ENCODE measurements at places on chromosomes 5 and 9.

GRCh38 chr9:14389146-14389545 lies 75.2 kb upstream of the NFIB start:
- DNase-seq: no peak

- no peak for DNase-seq
Measured at GRCh38 chr5:97909541-97909940, 726.5 kb upstream of the RIOK2 start.

DNA sequence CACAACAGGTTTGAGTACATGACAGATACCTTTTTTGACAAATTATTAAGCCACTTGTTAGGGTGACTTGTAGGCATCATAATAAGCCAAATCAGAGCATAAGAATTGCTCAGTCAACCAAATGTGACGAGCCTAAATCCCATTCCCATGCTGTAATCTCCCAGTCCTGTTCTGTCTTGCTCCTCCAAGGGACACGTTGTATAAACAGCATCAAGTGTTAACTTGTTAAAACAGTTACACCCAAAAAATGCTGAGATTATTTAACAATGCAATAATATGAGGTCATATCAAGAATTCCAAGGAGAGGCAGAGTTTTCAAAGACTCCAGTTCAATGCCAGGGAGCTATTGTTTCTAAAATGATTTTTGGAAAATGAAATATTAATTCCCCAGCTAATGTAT lies 76.2 kb downstream of the SH3TC2 start:
- DNase-seq: no peak

GRCh38 chr9:113941526-113941925 lies 65.4 kb downstream of the ZNF618 start:
- DNase-seq: no peak

DNA sequence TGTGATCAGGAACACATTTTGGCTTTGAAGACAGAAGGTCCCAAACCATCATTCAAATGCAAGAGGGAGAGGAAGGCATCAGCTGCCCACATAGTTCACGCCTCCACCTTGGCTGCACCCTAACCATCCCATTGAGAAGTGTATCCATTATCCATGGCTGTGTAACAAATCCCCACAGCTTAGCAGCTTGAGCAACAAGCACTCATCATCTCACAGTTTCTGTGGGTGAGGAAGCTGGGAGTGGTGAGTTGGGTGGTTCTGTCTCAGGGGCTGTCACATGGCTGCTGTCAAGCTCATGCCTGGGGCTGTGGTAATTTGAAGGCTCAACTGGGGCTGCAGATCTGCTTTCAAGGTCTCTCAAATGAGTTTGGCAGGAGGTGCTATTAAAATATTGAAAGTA lies 23.0 kb upstream of the CEP72 start:
- no peak for DNase-seq

DNA sequence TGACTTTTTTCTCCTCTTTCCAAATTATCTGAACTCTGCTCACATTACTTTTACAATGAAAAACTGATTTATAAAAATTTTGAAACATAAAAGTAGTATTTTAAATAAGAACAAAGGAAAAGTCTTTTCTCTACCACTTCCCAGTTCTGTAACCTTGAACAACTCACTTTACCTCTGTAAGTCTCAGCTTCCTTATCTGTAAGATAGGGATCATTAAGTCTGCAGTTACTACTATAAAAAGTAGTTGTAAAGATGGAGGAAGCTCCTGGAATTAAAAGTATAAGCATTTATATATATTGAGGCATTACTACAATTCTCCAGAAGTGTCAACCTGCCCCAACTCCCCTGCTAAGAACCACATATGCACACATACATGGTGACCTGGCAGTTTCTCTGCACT lies 88.0 kb downstream of the TTC39B start:
- DNase-seq: no peak

GRCh38 chr9:120161776-120162175 lies 418.2 kb downstream of the CDK5RAP2 start:
- no peak for DNase-seq

DNA sequence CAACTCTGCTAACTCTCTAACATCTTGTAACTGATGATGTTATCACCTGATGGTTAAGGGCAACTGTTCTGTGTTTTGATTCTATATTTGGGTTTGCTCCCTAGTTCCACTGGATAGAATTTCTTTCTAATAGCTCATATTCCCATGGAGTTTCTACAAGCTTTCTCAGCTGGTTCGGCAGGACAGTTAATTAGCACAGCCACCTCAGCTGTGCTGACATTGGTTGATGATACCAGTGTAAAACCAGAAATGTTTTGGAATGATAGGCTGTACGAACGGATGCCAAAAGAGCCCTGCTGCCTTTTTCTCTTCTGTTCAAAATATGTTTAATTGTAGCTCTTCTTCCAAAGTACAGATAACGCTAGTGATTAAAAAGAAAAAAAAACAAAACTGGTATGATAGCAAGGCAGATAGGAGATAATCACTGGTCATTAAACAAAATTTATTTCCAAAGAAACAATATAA lies 440.5 kb upstream of the ZNF608 start:
- DNase-seq: no peak

DNA sequence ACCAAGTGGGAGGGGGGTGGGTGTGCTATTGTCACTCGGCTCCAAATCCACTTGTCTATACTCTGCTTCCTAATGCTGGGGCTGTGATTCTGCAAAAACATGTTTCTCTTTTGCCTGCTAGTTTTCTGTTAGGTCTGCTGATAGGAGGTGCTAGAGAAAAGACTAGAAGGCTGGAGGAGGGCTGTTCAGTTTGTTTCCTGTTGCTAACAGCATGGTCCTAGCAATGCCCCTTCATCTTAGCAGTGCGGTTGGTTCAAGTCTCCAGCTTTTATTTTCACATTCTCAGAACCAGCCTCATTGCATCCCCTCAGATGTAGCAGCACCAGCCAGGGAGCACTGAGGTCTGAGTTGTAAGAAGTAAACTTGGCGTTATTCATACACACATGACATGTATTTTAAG lies 310.2 kb downstream of the YTHDC2 start:
- DNase-seq: no peak

- DNase-seq: no peak
Measured at GRCh38 chr5:172035049-172035448, 28.6 kb upstream of the FBXW11 start.

DNA sequence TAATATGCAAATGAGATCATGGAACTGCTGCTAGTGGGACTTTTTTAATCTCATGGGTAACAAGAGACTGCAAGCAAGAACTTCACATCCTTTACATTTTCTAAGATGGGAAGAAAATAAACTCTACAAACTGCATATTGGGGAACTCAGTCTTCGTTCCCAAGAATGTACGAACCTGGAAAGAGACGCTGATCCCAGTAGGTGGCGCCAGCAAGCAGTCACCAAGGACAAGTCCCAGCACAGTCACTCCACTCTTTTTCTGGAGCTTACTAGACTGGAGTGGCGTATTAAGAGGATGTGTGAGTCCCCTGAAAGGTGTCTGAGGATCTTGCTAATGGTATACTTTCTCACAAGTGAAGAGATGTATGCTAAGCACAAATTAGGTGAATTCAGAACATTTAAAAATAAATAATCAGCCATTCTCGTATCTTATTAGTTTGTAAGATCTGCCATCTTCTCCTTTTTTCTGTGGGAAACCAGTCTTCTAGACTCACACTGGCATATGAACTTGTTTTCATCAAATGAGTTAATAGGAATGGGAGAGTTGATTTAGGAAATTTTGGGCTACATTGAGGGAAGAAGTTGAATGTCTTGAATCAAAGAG lies 16.0 kb upstream of the PUM3 start:
- DNase-seq: peak; percentile 39

- DNase-seq: no peak
Measured at GRCh38 chr5:79692596-79692995, 3.0 kb downstream of the CMYA5 start.

DNA sequence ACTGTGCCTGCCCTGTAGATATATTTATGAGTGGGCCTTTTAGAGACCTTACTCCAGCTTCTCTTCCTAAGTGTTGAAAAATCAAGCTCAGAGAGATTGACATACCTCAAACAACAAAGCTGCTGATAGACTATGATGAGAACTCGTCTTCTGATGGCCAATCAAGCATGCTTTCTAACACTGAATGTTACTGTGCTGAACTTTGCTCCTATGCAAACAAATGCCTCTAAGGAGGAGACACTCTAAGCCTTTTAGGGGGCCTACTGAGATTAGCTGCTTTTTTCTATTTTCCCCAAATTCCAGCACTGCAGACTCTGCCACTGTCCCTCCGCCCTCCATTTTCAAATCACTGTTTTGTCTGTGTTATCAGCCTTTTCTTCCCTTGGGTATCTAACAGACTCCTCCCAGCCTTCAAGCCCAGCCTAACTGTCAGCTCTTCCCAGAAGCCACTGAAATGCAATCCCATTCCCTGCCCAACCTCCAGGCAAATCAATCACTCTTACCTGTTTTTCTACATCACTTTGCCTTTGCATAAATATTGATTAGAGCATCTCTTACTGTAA lies 39.5 kb downstream of the TXNDC8 start:
- no peak for DNase-seq

DNA sequence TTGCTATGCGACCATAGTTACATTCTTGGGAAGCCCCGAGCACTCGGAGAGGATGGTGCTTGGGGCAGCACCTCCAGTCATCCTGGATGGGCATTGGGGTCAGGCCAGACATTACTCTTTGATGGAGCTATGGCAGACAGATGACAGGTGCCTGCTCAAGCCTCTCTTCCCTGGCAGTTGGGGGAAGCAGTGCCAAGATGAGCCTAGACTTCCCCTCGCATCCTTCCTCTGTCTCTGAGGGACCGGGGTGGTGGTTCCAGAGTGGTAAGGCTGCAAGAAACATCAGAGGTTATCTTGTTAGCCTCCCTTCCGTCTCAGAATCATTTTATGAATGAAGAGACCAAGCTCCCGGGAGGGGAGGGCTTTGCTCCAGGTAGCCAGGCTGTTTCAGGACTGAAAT lies 2.8 kb upstream of the HMCN2 start:
- DNase-seq: no peak

DNA sequence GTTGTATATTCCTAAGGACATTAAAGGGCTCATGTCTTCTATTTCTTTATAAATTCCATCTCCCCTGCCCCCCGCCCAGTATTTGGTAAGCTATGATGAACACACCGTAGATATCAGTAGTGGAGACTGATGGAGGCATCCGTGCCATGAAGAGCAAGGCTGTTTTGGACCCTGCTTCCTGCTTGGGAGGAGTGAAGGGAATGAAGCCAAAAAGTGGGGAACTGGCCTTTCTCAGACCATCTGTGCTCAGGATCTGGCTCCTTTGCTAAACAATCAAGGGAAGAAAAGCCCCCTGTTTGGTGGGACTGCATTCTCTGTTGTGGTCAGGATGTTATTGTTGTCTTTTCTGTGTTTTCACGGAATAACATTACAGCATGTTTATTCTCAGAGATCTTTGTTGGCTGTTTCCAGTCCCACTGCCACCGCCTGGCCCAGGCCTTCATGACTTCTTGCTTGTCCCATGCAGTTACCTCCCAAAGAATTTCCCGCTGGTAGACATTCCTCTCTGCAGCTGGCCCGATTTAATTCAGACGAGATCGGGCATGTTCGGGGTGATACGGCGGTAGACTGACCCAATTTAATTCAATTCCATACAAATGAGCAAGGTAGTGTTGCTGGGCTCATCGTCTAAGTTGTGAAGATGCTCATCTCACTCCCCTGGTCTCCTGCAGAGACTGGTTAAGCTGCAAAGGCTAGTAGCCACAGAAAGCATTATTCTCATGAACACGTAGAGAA lies 31.4 kb upstream of the ANKH start:
- no peak for DNase-seq

DNA sequence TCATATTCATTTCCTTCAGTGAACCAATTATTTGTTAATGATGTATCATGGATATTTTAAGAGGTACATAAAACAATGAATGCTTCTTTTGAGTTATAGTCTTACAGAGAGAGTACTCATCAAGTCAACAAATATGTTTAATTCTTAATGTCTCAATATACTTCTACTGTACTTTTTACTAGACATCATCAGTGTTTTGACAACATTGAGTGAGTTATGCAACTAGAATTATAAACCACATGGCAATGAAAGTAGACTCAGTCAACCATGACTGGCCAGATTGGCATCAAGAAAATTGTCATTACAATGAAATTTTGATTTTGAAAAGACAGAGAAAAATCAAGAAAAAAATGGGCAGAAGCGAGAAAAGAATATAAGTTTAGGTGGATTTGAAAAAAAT lies 1248.1 kb upstream of the CDH18 start:
- no peak for DNase-seq

GRCh38 chr9:132235894-132236661 lies 74.2 kb downstream of the NTNG2 start:
- DNase-seq: no peak

DNA sequence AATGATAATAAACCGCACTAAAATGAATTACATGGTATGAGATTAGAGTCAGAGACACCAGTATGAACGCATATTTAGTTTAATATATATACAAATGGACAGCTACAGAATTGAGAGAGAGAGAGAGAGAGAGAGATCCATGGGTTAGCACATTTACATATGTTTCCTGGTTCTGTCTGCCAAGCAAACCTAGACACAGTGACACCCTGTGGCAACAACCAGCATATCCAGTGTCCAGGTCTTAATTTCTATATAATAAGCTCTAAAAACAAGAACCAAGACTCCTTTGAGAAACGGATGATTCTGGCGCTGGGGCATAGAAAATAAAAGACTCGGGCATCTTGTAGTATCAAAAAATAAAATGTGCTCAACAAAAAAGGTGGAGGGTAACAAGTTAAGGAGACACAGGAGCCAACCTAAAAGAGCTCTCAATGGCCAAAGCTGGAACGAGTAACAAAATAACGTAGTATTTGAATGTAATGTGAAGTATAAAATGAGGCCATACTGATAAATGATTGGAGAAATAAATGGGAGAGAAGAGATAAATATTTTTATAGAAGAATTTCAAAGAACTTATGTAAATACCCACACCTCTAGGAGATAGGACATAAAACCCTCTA lies 84.5 kb downstream of the RFX3 start:
- DNase-seq: peak; percentile 39

DNA sequence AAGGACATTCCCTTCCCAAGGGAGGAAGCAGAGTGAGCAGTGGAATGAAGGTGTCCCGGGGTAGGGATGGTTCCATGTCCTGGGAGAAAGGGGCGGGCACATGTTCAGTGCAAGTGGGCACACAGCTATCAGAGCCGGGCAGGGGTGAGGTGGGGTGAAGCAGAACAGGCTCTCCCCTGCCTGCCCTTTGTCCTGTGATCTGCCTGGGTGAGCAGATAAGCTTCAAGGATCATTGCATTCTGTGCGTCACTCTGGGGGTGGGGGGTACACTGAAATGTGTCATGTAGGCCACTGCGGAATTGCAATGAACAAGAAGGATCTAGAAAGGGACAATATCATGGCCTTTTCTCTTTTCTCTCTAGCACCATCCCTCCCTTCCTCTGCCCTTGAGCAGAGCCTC lies 61.7 kb upstream of the SHB start:
- no peak for DNase-seq

Measured in SK-N-MC (cell line).